ENCODE measurements at places on chromosomes 7 and 10.

GRCh38 chr7:85041605-85042216, 145.1 kb downstream of the SEMA3D start:
- DNase-seq: peak; percentile 48
- H3K36me3 ChIP-seq: no peaks in the 10 kb centered on the region
- no peak overlapping the region for H3K27ac ChIP-seq
- no peak overlapping the region for H3K4me3 ChIP-seq
- no peaks in the 10 kb centered on the region for H3K4me1 ChIP-seq
- no peaks in the 10 kb centered on the region for H3K27me3 ChIP-seq

DNA sequence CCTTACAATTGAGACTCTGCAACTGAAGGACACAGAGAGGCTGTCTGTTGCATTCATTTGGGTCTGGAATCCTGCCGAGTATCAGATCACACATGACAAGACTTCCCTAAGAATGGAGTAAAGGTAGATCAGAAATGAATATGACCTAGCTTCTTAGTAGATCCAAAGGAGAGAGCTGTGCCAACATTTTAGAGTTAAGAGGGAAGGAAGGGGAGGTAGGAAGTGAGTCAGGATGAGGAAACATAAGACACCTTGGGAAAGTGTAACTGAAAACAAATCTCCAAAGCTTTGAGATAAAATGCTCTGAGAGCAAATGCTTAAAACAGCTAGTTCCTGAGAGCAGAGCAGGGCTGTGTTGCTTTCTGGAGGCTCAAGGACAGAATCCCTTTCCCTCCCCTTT, 6.1 kb upstream of the SLC25A13 start:
- H3K4me3 ChIP-seq: no peak overlapping the region
- no peak for DNase-seq
- H3K27me3 ChIP-seq: no peaks in the 10 kb centered on the region
- no peaks in the 10 kb centered on the region for H3K36me3 ChIP-seq
- H3K27ac ChIP-seq: no peak overlapping the region
- H3K4me1 ChIP-seq: peaks cover 7% of the 10 kb centered on the region

- H3K27me3 ChIP-seq: no peaks in the 10 kb centered on the region
- H3K27ac ChIP-seq: no peak overlapping the region
Measured at GRCh38 chr7:146652176-146652575, 535.6 kb downstream of the CNTNAP2 start.

- DNase-seq: no peak
- no peaks in the 10 kb centered on the region for H3K4me1 ChIP-seq
- no peaks in the 10 kb centered on the region for H3K27me3 ChIP-seq
Measured at GRCh38 chr7:46004965-46005364, 83.9 kb upstream of the IGFBP3 start.

GRCh38 chr10:96678725-96679124, 41.6 kb downstream of the PIK3AP1 start:
- DNase-seq: peak; percentile 56
- no peak overlapping the region for H3K4me3 ChIP-seq
- peaks cover 12% of the 10 kb centered on the region for H3K36me3 ChIP-seq
- no peaks in the 10 kb centered on the region for H3K27me3 ChIP-seq

GRCh38 chr7:159030490-159031134, 114.1 kb downstream of the VIPR2 start:
- H3K4me3 ChIP-seq: no peak overlapping the region
- no peak for DNase-seq
- H3K27me3 ChIP-seq: no peaks in the 10 kb centered on the region
- H3K36me3 ChIP-seq: no peaks in the 10 kb centered on the region
- peaks cover 7% of the 10 kb centered on the region for H3K4me1 ChIP-seq
- no peak overlapping the region for H3K27ac ChIP-seq

DNA sequence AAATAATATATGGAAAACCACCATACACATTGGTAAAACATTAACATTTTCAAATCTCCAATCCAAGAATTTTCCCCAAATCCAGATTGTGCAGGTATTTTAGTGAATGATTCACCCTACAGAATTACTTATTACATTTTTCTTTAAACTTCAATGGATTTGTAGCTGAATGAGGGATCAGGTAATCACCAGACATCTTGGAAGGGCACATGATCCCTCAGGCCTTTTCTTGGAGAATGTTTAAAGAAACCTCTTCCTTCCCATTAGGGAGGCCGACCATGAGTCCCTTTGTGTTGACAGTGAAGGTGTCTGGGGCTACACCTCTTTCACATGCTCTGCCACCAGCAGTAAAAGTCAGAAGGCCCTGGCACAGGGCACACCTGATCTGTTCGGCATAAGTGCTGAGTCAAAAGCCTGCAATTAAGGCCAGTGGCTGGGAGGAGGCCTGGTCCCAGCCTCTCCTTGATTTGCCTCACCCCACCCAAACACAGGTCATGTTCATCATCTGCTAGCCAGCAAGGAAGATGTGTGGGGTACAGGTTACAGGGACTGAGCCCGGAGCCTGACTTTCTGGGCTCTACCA, 207.7 kb downstream of the SNX10 start:
- H3K4me1 ChIP-seq: no peaks in the 10 kb centered on the region
- no peaks in the 10 kb centered on the region for H3K36me3 ChIP-seq
- H3K27me3 ChIP-seq: no peaks in the 10 kb centered on the region
- DNase-seq: no peak
- H3K4me3 ChIP-seq: no peak overlapping the region
- no peak overlapping the region for H3K27ac ChIP-seq

DNA sequence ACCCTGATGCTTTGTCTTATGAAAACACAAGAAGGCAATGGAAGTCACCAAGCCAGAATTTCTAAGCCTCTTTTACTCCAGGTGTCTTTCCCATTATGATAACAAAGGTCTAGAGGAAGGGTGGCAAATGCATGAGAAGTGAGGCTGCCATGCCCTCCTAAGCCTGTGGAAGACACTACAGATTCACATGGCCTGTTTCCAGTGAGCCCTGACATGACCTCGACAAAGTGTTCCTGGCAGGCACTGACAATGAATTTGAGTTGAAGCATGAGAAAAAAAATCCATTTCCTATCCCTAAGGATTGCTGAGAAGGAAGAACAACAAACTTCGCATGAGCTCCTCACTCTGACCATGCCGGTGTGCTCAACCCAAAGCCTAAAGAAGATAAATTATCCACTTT, 268.0 kb downstream of the HTR7 start:
- H3K4me1 ChIP-seq: peaks cover 2% of the 10 kb centered on the region
- H3K36me3 ChIP-seq: no peaks in the 10 kb centered on the region
- no peaks in the 10 kb centered on the region for H3K27me3 ChIP-seq
- H3K4me3 ChIP-seq: no peak overlapping the region

DNA sequence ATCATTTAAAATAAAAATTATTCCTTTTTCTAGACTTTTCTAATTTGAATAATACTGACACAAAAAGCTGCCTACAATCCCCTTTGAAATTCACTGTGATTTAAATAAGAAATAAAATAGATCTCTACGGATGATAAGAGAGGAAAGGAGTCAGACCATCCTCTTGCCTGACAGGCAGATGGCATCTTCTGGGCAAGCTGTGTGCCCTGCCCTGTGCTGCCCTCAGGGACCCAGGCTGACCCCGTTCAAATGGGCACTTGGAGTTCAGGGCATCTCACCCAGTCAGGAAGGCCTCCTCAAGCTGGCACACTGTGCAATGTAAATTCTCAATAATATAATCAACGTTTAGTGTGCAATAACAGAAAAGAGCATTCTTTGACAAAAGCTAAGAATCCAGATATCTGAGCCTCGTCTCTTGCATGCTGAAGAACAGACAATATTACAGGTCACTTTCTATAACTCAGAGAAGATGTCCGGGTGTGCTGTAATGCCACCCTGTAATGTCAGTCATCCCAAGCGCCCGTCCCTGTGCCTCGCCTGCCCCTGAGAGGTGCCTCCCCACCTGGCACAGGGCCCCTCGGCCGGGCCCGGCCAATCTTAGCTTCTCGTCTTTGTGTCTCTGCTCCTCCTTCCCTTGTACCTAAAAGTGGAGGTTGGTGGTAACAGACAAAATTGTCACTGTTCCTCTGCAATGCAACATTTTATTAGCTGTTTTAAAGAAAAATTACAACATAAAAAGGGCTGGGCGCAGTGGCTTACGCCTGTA, 263.3 kb downstream of the COBL start:
- no peaks in the 10 kb centered on the region for H3K4me1 ChIP-seq
- H3K36me3 ChIP-seq: no peaks in the 10 kb centered on the region
- no peaks in the 10 kb centered on the region for H3K27me3 ChIP-seq
- H3K27ac ChIP-seq: no peak overlapping the region
- no peak overlapping the region for H3K4me3 ChIP-seq

DNA sequence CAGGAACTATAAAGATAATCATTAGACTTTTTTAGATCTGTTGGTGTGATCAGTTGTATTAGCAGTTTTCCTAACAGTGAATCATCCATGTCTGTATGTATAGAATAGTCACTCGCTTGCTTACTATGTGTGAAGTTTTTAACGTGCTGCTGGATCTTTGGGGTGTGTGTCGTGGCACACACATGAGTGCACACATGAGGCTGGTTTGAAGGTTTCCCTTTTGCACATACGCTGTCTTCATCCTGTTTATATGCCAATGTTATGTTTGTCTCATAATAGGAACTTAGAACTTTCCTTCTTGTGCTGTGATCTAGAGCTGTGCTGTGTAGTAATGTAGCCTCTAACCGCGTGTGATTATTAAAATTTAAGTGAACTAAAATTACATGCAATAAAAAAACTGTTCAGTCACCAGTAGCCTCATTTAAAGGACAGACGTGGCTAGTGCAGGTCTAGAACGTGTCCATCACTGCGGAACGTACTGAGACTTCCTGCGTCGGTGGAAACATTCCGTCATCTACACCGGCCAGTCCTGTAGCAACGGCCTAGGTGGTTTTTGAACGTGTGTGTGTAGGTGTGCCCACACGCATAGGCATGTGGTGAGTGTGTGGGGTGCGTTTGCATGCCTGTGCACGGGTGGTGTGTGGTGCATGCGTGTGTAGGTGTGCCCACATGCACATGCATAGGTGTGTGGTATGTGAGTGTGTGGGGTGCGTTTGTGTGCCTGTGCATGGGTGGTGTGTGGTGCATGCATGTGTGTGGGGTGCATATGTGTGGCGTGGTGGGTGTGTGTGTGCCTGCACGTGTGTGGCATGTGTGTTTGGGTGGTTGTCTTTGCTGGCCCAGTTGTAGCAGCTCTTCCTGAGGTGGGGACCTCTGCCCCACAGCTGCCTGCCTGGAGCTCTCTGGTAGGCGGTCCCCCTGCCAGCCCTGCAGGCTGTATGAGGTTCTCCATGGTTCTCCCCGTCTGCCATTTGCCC, 56.6 kb downstream of the INPP5A start:
- peak; percentile 78 for DNase-seq
- peaks cover 2% of the 10 kb centered on the region for H3K36me3 ChIP-seq
- H3K4me3 ChIP-seq: peak overlapping the region; percentile 35

DNA sequence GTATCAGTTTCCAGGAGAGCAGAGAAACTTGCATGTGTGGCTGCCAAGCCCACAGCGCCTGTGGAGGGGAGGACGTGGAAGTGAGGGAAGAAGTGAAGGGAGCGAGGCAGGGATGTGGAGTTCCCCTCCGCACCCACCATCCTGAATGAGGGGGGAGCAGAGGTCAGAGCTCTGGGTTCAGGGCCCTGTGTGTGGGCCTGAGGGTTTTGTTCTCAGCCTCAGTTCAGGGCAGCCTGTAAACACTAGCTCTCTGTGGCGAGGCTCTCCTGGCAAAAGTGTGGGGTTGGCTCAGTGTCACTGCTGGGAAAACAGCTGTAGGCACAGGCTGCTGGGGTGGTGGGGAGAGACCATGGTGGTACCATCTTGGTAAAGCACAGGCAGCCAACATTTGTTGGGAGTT, 108.4 kb downstream of the C10orf105 start:
- no peaks in the 10 kb centered on the region for H3K4me1 ChIP-seq
- no peak for DNase-seq
- no peaks in the 10 kb centered on the region for H3K27me3 ChIP-seq
- no peaks in the 10 kb centered on the region for H3K36me3 ChIP-seq
- H3K27ac ChIP-seq: no peak overlapping the region

GRCh38 chr10:17622061-17622460, 4.9 kb upstream of the HACD1 start:
- peaks cover 8% of the 10 kb centered on the region for H3K4me1 ChIP-seq
- H3K27ac ChIP-seq: no peak overlapping the region
- no peaks in the 10 kb centered on the region for H3K27me3 ChIP-seq
- H3K4me3 ChIP-seq: no peak overlapping the region

- H3K4me3 ChIP-seq: no peak overlapping the region
- H3K36me3 ChIP-seq: no peaks in the 10 kb centered on the region
- H3K27me3 ChIP-seq: no peaks in the 10 kb centered on the region
- H3K27ac ChIP-seq: no peak overlapping the region
- H3K4me1 ChIP-seq: no peaks in the 10 kb centered on the region
- no peak for DNase-seq
Measured at GRCh38 chr7:69272101-69272500, 326.2 kb upstream of the AUTS2 start.

GRCh38 chr10:67793313-67793712, 44.7 kb downstream of the DNAJC12 start:
- H3K4me3 ChIP-seq: no peak overlapping the region
- DNase-seq: no peak
- no peaks in the 10 kb centered on the region for H3K36me3 ChIP-seq
- no peak overlapping the region for H3K27ac ChIP-seq
- no peaks in the 10 kb centered on the region for H3K27me3 ChIP-seq
- peaks cover 4% of the 10 kb centered on the region for H3K4me1 ChIP-seq

DNA sequence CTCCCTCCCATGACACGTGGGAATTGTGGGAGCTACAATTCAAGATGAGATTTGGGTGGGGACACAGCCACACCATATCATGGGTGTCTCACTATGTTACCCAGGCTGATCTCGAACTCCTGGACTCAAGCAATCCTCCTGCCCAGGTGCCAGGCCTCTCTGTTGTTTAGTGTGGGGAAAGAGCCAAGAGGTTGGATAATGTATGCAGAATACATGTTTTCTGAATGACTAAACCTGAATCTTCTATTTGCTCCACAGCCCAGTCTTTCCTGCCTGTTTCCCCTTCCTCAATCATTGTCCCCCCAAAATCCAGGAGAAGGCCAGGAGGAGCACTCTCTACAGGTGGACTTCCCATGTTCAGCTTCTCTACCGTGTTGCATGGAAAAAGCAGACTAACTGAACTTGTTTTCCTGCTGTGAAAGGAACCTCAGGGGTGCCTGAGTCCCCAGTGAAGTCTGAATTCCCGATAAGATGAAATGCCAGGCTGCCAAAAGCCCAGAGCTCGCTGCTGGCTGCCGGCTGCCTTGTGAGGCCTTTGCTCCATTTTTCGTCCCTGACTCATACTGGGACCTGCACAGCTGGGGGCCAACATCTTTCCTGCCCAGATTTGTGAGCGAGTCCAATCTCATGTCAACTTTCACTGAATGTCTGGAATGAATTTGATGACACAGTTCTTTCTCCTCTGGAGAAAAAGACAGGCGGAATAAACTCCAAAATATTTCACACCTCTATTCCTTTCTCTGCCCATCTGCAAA, 588.0 kb downstream of the CALN1 start:
- H3K27me3 ChIP-seq: no peaks in the 10 kb centered on the region
- no peaks in the 10 kb centered on the region for H3K4me1 ChIP-seq
- H3K4me3 ChIP-seq: no peak overlapping the region
- DNase-seq: no peak
- H3K27ac ChIP-seq: no peak overlapping the region
- H3K36me3 ChIP-seq: no peaks in the 10 kb centered on the region

- DNase-seq: no peak
- no peak overlapping the region for H3K4me3 ChIP-seq
- no peaks in the 10 kb centered on the region for H3K36me3 ChIP-seq
- H3K27ac ChIP-seq: no peak overlapping the region
- no peaks in the 10 kb centered on the region for H3K4me1 ChIP-seq
Measured at GRCh38 chr7:131905471-131905973, 349.1 kb upstream of the PODXL start.
